Esophagus squamous epithelium (tissue), 5 donors: ENCODE measurements at places on chromosomes 11 and 22.

- no peak for DNase-seq
Observed at GRCh38 chr11:81970886-81971285, 762.8 kb downstream of the FAM181B start.

DNA sequence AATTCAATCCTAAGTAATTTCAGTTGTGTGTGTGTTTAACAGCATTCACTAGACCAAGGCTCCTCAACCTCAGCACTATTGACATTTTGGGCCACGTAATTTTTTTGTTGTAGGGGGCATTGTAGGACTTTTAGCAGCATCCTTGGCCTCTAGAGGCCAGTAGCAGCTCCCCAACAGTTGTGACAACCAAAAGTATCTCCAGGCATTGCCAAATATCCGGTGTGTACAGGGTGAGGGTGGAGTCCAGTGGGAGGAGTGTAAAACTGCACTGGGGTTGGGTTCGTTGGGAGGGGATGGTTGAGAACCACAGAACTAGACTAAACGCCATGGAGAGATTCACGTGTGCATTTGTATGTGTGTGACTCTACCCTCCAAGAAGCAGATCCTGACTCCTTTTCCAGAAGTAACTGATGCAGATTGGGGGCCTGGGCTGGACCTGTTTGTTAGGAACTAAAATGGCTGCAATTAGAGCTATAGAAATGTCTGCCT is 5.9 kb upstream of the PHF21A start:
- DNase-seq = no peak

- DNase-seq = no peak
Observed at GRCh38 chr11:70305501-70305900, 35.0 kb downstream of the PPFIA1 start.

GRCh38 chr11:78315724-78316123 is 101.9 kb downstream of the GAB2 start:
- DNase-seq = no peak

DNA sequence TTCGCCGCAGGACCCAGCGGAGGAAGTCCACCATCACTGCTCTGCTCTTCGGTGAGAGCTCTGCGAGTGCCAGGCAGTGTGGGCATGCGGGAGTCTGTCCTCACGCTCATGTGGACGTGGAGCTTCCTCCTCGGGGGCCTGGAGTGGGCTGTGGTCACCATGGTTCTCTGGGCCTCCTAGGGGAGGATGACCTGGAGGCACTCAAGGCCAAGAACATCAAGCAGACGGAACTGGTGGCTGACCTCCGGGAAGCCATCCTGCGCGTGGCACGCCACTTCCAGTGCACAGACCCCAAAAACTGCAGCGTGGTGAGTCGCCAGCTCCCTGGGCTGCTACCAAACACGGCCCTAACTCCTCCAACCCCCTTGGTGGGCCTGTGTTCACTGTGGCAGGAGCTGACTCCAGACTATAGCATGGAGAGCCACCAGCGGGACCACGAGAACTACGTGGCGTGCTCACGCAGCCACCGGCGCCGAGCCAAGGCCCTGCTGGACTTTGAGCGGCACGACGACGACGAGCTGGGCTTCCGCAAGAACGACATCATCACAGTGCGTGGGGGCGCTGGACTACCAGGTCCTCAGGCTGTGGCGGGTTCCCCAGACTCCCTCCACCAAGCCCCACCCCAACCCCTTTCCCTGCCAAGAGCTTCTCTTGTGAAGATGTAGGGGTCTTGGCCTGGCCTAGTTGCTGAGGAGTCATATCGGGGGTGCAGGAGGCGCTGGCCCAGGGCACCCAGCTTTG is 36.8 kb downstream of the SGSM3 start:
- no peak for DNase-seq

- no peak for DNase-seq
Observed at GRCh38 chr11:69251639-69252489, 42.1 kb upstream of the MYEOV start.

DNA sequence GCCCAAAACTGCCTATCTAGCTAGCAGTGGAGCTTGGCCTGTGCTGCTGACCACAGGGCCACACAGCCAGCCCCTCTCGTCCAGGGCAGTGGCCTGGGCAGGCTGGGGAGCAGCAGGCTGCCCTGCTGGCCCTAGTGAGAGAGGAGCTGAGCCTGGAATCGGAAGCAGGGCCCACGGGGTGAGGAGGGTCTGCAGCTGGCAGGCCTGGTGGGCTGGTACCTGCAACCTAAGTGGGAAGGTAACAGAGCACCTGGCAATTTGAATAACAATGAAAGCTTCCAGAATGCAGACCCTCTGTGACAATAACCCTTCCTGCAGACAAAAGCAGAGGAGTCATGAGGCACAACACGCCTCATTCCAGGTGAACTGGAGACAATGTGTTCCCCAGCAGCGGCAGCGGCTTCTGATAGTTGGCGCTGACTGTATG is 31.8 kb upstream of the RFPL3 start:
- DNase-seq = no peak

GRCh38 chr11:124402326-124402922 is 3.6 kb upstream of the OR8B3 start:
- DNase-seq = no peak

GRCh38 chr11:86490582-86490981 is 115.9 kb downstream of the CCDC81 start:
- no peak for DNase-seq

- DNase-seq = no peak
Observed at GRCh38 chr22:39534591-39535356, 2.2 kb upstream of the RPS19BP1 start.

DNA sequence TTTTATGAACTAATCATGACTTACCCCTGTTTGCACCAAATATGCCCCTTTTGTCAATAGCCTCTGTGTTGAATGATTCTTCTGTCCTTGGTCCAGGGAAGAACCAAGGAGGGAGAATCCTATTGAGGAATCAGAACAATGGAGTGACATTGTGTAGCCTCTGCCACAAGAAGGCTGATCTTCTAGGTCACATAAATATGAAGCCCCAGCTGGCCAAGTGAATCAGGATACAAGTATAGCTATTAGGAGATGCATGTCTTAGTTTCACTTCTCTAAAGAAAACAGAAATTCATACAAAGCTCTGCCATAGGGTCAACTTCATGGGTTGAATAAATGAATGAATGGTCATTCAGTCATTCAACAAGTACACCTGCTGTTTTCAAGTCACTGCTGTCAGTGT is 118.2 kb upstream of the BLID start:
- DNase-seq = no peak

DNA sequence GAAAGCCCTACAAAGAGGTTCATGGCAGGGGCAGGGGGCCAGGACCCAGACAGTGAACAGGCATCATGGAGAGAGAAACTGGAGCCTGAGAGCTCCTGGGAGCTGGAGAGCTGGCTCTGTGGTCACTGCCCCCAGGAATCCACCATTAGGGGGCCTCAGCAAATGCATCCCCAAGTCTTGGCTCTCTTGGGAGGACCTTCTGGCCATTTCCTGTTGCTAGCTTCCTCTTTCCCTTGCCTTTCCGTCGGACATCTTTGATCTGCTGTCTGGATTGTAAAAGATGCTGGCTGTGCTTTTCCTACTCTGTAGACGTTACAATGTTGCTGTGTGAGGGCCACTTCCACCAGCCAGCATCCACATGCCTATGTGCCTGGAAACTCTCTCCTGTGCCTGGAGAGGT is 7.1 kb upstream of the CRYBB2 start:
- no peak for DNase-seq

DNA sequence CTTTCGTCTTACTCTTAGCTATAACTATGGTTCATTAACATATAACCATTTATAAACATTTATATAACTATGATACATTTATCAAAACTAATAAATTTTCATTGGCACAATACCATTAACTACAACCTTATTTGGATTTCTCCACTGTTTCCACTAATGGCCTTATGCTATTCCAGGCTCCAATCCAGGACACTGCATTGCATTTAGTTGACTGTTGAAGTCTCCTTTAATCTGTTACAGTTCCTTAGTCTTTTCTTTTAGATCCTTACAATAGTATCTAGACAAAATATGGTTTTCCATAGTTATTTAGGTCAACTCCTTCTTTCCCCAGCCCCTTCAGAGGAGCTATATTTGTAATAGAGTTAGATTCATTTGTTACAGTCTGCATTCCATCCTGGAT is 47.2 kb downstream of the CCDC34 start:
- DNase-seq = no peak

GRCh38 chr22:39254122-39254521 is 9.3 kb upstream of the PDGFB start:
- DNase-seq = no peak

- DNase-seq = no peak
Observed at GRCh38 chr11:64485074-64485473, 105.9 kb upstream of the SLC22A12 start.

DNA sequence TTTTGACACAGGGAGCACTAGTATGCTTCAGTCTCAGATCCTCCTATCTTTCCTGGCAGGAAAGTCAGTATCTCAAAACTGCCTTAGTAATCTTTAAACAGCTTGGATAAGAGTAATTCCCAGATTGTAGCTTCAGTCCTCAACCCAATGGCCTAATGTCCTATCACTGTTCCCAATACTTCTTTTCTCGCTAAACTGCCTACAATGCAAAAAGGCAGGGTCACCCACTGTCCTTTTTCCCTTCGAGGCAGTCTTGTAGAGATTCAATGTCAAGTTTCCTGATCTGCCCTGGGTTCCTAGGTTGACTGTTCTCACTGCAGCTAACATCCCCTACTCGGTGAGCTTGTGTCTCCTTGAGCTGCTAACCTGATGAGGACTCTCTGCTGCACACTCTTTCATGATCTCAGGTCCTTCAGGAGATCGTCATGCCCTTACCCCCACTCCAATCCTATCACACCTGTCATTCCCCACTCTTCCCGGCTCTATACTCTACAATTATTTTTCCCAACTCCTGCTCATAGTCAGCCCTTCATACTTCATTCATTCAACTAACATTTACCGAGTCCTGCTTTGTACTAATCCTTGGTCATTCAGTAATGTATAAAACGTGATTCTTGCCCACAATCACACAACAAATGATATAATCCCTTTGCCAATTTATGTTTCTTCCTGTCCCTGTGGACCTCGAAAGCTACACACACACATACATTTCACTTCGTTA is 904 bp downstream of the C2CD3 start:
- no peak for DNase-seq

DNA sequence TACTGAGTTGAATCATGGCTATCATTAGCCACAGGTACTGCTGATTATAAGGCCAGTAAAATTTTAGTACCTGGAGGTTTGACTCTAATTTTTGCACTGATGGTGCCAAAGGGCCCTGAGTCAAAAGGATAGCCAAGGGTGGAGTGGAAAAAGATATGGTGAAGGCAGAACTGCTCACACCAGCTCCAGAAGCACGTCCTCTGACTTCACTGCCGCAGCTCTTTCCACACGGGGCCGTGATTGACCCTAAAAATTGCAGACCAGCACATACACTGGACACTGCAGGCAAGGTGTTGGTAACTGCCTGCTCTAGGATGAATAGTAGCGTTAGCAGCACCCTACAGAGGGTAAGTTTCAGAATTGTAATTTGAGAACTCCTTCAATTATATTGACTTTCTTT is 25.4 kb upstream of the GRIK4 start:
- DNase-seq = no peak

- no peak for DNase-seq
Observed at GRCh38 chr22:30201945-30202344, 44.6 kb downstream of the LIF start.

- no peak for DNase-seq
Observed at GRCh38 chr11:14189874-14190273, 169.1 kb downstream of the RRAS2 start.

- no peak for DNase-seq
Observed at GRCh38 chr11:1289211-1289935, 20.1 kb downstream of the TOLLIP start.

DNA sequence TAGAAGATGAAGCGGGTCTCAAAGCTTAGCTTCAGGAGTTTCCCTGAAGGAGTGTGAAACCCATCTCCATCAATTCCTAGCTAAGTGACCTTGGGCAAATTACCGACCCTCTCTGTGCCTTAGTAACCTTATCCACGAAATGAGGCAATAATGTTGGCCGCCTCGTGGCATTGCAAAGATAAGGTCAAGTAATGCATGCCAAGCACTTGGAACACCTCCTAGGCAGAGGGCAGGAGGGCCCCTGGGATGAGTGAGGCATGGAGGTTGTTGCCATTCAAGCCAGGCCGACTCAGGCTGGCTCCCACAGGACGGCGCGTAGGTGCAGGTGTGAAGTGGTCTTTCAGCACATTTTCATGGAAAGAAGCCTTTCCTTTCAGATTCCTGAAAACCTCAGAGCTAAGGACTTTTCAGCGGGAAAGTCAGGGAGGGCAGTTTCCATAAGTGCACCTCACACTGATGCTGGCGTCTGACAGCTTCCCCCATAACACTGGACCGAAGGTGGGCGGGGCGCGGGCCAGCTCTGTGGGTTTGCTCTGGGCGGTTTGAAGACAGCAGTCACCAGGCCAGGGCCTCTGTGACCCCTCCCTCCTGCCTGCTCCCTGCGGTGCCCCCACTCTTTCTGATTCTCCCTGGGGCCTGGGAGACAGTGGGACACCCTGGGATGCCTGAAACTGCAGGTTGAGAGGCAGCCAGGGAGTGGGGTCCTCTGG is 25.2 kb downstream of the RPS6KA4 start:
- no peak for DNase-seq

DNA sequence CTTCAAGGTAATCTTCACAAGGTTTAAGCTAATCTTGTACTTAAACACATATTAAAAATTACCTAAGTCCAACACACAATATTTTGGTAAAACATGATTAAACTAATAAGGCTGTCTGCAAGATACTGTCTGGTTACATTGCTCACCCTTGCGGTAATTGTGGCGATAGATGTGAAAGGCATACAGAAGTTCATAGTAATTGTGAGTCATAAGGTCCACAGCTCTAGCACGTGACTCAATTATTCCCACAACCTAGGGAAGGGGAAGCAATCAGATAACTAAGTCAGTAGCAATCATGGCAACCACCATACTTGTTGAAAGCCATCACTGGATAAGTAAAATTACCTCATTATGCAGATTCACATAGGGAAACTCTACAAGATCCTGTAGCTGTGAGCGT is 30.5 kb upstream of the FNBP4 start:
- no peak for DNase-seq

DNA sequence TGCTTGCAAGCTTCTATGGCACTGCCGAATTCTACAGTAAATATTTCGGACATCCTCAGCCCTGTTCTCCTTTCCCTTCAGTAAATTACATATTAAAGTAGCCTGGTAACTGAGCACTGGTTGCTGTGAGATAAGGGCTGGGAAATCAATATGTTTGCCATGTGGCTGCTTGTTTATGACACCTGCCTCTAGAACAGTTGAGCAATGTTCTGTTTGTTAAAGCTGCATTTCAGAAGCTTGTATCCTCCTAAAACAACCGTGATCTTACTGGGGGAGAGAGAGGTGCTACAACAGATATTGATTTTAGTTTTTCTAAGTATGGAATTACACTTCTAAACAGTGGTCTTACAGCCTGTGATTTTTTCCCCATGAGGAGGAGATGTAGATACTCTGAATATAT is 39.4 kb downstream of the ZBTB16 start:
- DNase-seq = no peak

GRCh38 chr11:79110321-79110720 is 330.5 kb downstream of the TENM4 start:
- DNase-seq = no peak

- DNase-seq = no peak
Observed at GRCh38 chr11:4916581-4916980, 2.6 kb downstream of the OR51G2 start.

GRCh38 chr11:111435046-111435698 is 56.1 kb upstream of the POU2AF1 start:
- DNase-seq = no peak
